ENCODE measurements at places on chromosomes 4 and X. TPM values are rescaled to one million over a fixed set of nuclear protein-coding genes. Genes with fewer than 3 reads are reported as not detected.

Gene OCIAD2
- 117 TPM for total RNA-seq

Gene ACE2
- total RNA-seq = not detected

Gene SH3RF1
- 10.6 TPM for total RNA-seq

Gene DKK2
- not detected for total RNA-seq

Gene TCEAL6
- total RNA-seq = not detected

Gene MGAT4D
- not detected for total RNA-seq

Gene XPNPEP2
- total RNA-seq = not detected

Gene PLP1
- total RNA-seq = not detected

Gene IRS4
- not detected for total RNA-seq

Gene HS3ST1
- total RNA-seq = 0.30 TPM

Gene AWAT2
- not detected for total RNA-seq

Gene VSIG4
- total RNA-seq = not detected

Gene PPP2R2C
- 40.4 TPM for total RNA-seq

Gene SLC10A7
- total RNA-seq = 3.1 TPM

Gene CXCL11
- 0.10 TPM for total RNA-seq

Gene GAGE1
- not detected for total RNA-seq

Gene EIF1AX
- total RNA-seq = 117 TPM

Gene P2RY4
- not detected for total RNA-seq

Gene QDPR
- 53.1 TPM for total RNA-seq

Gene SSX2B
- total RNA-seq = not detected

Gene CASP6
- 13.6 TPM for total RNA-seq

Gene ZNF157
- total RNA-seq = not detected

Gene APOOL
- total RNA-seq = 9.5 TPM

Gene HTN1
- total RNA-seq = not detected

Gene FAM47C
- not detected for total RNA-seq

Gene FUNDC1
- 25.8 TPM for total RNA-seq

Gene PPP1R3F
- total RNA-seq = 3.7 TPM

Gene MAGEA12
- total RNA-seq = 0.16 TPM

Gene EFHC2
- 0.18 TPM for total RNA-seq

Gene TCEAL2
- not detected for total RNA-seq

Gene BEX5
- not detected for total RNA-seq

Gene TAF7L
- 0.15 TPM for total RNA-seq

Gene CCNG2
- total RNA-seq = 7.8 TPM

Gene TLR1
- total RNA-seq = 0.89 TPM

Gene CLGN
- total RNA-seq = 5.2 TPM

Gene KDR
- total RNA-seq = not detected

Gene FGF5
- 1.0 TPM for total RNA-seq

Gene IL15
- 8.3 TPM for total RNA-seq

Gene USP51
- 0.69 TPM for total RNA-seq

Gene BEX1
- total RNA-seq = not detected

Gene SMR3B
- not detected for total RNA-seq

Gene IL21
- not detected for total RNA-seq

Gene MMGT1
- total RNA-seq = 19.6 TPM

Gene GAGE2A
- not detected for total RNA-seq

Gene ASB12
- total RNA-seq = not detected

Gene PTPN13
- 5.6 TPM for total RNA-seq

Gene TMEM150C
- total RNA-seq = 0.89 TPM

Gene ZCCHC12
- total RNA-seq = not detected

Gene BMPR1B
- 7.9 TPM for total RNA-seq

Gene DGAT2L6
- total RNA-seq = not detected

Gene JAKMIP1
- not detected for total RNA-seq

Gene AKAP14
- total RNA-seq = not detected

Gene HADH
- total RNA-seq = 26.7 TPM

Gene CHRDL1
- not detected for total RNA-seq

Measured in A549 treated with DMSO at 1 μM for 4 hours (cell line).